Breast epithelium (tissue), 4 donors: ENCODE measurements at places on chromosomes 4 and X. TPM values are rescaled to one million over a fixed set of nuclear protein-coding genes. Genes with fewer than 3 reads are reported as not detected.

- H3K27me3 ChIP-seq: no peaks in the 10 kb centered on the region
- peaks cover 3% of the 10 kb centered on the region for H3K36me3 ChIP-seq
- H3K27ac ChIP-seq: no peak overlapping the region
- no peak overlapping the region for H3K4me3 ChIP-seq
- H3K4me1 ChIP-seq: no peaks in the 10 kb centered on the region
Measured at GRCh38 chr4:180751009-180751408, 1492.2 kb upstream of the TENM3 start.

DNA sequence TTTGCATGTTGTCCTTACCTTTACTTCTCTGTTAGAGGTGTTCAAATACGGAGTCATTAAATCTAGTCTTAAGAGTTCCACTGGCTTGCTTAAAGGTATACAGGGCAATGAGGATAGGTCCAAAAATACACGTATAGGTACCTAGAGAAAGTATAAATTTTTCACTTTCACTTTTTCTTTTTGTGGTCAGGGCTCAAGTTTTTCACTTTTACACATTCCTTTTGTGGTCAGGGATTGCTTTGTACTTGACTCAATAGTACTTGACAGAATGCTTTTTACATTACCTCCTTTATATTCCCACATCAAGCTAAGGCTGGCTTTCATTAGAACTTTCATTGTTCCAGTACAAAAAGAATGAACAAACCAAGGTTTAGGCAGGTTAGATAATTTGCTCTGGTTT lies 21.7 kb downstream of the TMEM184C start:
- no peak for DNase-seq
- no peaks in the 10 kb centered on the region for H3K27me3 ChIP-seq
- H3K4me1 ChIP-seq: no peaks in the 10 kb centered on the region

DNA sequence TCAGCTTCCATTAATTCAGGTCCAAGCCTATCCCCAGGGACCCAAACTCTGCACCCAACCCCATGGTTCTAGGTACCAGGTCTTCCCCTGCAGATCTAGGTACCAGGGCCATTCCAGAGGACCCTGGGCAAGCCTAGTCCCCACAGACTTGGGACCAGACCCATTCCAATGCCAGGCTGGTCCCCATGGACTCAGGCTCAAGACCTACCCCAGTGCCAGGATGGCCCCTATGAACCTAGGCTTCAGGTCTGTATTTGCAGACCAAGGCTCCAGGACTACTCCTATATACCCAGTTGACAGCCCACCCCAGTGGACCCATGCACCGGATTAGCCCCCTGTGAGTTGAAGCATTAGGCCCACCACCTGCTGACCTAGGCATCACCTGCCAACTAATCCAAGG lies 8.9 kb downstream of the MTHFD2L start:
- H3K27me3 ChIP-seq: no peaks in the 10 kb centered on the region
- H3K27ac ChIP-seq: no peak overlapping the region
- H3K36me3 ChIP-seq: no peaks in the 10 kb centered on the region
- H3K4me1 ChIP-seq: no peaks in the 10 kb centered on the region
- no peak for DNase-seq

GRCh38 chr4:104749062-104749461 lies 254.4 kb upstream of the CXXC4 start:
- H3K27ac ChIP-seq: no peak overlapping the region
- no peaks in the 10 kb centered on the region for H3K4me1 ChIP-seq
- no peak for DNase-seq
- no peaks in the 10 kb centered on the region for H3K27me3 ChIP-seq

Gene RAB9A
- total RNA-seq: 41.0 TPM
